ENCODE measurements at places on chromosomes 6 and 20.

DNA sequence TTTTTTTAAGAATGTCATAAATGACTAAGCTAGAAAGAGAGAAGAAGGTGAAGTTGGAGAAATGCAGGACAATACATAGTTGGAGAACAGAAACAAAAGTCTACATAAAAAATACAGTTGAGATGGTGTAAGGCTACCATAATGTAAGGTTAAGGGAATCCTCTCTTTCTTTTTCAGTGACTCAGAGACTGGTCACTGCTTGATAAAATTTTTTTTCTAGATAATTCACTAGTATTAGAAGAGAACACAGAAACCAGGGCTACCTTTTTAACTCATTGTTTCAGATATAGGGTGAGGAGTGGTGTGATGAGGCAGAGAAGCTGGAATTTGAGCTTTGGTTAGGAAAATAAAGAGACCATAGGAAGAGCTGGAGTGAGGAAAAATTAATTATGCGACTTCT is 18.2 kb upstream of the EDN1 start:
- no peak for DNase-seq

- no peak for DNase-seq
These were observed 6.7 kb upstream of the CDKN1A start for GRCh38 chr6:36671687-36672375.

DNA sequence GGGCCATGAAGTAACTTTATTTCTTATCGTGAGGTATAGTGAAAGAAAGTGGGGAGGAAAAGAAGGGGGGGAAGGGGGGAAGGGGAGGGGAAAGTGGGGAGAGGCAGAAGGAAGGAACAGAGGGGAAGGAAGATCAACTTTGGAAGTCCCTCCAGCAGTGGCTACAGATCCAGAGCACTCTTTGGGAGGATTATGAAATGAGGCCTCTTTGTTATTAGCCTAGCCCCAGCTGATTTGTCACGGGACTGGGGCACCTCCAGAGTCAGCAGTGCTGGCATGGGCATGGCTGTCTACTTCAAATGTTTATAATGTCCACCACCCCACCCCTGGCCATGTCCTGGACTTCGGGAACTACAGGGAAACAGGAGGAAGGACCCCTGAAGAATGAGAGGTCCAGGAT is 7.6 kb downstream of the MOCS1 start:
- DNase-seq: no peak

DNA sequence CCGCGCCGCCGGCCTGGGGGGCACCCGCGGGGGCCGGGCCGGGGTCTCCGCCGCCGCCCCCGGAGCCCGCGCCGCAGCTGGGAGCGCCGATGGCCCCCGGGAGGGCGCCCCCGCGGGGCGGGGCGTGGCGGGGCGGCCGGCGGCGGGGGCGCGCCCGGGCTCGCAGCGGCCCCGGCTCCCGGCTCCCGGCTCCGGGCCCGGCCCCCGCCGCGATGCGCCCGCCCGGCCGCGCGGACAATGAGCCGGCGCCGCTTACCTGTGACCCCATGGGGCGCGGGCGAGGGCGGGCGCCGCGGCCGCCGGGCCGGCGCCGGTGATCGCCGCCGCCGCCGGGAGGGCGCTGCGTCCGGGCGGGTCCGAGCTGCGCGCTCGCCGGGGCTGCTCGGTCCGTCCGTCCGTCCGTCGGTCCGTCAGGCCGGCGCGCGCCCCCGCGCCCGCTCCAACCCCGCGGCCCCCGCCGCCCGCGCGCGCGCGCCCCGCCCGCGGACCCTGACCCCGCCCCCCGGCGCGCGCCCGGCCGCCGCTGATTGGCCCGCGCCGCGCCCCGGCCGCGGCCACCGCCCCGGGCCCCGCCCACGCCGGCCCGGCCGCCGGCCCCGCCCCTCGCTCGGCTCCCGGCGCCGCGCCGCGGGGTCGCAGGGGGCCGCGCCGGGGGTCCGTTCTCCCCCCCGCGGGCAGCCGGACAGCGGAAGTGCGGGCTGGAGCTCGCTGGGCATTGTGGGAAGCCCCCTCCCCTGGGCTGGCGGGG is at the start of gene ZBTB46:
Gene ZBTB46 (minus strand): TSS at position 424 of the 748 bp plus-strand sequence. CDS start 40,507 bp downstream, outside the sequence.
- peak; percentile 25 for DNase-seq

DNA sequence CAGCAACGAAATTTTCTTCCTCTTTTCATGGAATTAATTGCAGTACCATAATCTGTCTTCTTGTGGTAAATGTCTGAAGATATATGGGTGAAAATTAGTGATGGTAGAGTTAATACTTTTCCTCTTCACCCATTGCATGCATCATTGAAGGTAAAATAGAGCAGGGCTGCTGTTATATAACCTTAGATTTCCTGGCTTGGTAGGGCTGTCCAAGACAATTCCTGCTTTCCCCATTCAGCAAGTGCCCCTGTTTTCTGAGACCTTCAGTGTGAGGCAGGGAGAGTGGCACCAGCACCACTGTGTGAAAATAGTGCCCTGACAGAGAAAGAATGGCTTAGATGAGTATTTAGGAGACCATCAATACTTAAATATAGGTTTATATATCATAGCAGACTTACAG is 202.0 kb downstream of the ZFAND3 start:
- DNase-seq: no peak

GRCh38 chr6:125658136-125658535 is 91.3 kb upstream of the HEY2 start:
- DNase-seq: no peak

DNA sequence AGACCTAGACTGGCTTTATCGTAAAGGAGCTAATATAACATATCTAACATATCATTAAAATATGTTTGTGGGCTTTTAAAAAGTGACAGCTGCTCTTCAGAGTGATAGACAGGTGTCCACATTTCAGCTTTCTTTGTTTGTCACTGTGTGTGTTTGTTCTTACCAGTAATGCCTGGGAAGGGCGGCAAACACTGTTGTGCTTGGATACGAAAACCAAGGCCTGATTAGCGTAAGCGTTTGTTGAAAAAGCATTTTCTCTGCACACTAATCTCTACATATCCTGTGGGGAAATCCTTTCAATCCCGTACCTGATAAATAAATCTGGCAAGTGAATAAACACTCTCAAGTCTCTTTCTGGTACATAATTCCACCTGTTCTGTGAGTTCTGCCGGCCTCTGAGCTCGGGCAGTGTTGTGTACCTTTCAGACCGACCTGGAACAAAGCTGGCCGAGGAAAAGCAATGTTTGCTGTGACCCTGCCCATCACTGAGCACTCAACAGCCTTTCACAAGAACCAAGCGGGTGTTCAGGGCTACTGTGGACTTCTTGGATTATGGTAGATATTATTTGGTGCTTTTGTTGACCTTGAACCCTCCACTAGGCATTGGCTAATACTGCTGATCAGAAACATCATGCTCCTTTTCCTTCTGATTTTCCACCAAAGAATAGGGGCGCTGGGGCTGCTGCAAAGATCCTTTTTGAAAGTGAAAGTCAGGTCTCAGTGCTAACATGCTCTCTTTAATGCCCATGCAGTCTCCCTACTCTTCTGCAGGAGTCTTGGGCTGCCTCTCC is 100.4 kb downstream of the CD83 start:
- DNase-seq: no peak

DNA sequence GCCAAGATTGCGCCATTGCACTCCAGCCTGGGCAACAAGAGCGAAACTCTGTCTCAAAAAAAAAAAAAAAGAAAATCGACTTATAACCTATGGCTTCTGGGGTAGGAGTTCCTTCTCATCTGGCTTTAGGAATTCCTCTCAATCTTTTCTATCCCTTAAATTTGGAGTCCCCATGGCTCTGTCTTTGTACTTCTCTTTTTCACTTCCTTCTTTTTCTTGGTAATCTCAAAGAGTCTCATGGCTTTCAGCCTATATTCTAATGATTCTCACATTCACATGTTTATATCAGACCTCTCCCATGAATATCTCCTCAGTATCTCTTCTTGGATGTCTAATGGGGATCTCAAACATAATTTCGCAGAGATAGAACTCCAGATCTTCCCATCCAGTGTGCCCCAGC is 42.8 kb upstream of the RALGAPA2 start:
- DNase-seq: no peak

DNA sequence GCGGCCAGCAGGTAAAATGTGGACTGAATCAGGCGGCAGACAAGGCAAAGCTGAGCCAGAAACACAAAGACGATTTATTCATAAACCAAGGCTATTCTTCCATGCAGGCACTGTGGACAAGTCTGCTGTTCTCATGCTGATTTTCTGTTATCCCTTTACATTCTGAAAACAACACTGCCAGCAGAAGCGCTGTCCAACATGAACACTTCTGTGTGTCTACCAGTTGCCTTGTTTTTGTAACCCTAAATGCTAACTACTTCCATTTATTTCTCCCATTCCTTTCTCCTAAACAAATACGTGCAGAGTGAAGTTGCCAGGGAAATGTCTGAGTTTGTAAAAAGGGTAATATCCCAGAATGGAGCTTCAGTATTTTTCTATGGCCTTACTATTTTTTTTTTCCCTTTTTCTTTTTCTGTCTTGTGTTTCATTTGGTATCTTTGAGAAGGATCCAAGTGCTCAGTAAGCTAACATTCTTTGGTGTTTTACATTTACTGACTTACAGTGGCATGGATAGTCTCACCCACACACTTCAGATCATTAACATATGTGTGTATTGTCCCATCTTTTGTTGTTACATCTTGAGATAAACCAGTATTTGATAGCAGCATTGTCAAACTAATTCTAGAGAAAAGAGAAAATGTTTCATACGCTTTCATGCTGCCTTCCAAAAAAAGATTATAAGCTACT is 1308.9 kb upstream of the MAP3K7 start:
- no peak for DNase-seq

DNA sequence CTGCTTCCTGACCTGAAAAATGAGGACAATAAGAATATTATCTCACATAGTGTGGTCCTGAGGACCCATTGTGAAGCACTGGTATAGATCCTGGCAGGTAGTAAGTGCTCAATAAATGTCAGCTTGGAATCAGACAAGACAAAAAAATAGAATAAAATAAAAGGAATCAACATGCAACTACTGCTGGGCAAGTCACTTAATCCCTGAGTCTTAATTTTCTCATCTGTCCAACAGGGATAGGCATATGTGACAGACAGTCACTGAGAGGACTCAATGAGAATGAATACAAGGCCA is 38.0 kb upstream of the PIM1 start:
- no peak for DNase-seq

DNA sequence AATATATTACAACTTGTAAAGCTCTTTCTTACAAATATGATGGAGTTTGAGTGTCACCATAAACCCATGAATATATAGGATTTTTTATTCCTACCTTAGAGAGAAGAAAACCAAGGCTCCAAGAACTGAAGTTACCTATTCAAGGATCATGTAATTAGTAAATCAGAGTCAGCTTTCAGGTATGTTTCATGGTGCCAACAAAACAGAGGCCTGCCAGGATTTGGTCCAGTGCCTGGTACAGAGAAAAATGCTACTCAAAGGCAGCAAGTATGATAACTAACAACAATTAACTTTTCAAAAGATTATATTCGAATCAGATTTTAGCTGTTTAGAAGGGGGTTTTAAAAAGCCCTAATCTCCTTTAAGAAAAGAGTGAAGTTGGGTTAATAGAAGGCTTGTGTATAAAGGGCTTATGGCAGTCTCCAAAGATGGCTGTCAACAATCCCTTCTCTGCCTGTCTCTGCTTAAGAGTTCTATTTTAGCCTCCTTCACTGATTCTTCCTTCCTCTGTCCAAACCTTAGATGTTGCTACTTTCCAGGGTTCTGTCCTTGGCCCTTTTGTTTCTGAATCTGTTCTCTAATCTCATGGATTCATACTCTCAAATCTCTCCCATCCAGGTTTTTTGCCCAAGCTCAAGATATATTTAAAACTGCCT is 7.8 kb downstream of the MAP3K7 start:
- DNase-seq: no peak

GRCh38 chr6:52554684-52555280 is 22.1 kb downstream of the TRAM2 start:
- DNase-seq: no peak

GRCh38 chr6:11473008-11473740 is 64.4 kb upstream of the TMEM170B start:
- no peak for DNase-seq

- DNase-seq: no peak
These were observed 229.5 kb upstream of the RNF24 start for GRCh38 chr20:4244700-4245485.

DNA sequence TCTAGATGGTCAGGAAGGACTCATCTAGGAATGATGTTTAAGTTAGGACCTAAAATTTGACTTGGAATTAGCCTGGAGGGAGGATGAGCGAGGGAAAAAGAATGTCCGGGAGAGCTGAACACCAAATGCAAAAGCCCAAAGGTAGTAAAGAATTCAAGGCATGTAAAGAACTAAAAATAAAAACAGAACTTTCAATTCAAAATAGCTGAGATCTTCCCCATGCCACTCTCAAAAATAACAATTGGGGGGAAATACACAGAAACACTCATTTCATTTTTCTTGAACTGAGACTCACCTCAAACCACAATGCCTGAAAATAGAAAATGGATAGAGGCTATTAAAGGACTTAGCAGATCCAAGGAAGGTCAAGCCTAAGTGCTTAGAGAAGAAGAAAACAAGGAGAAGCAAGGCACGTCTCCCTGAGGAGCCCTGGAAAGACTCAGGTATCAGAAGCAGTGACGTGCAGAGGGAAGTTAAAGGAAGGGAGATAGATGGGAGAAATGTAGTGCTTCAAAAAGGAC is 10.4 kb downstream of the PXT1 start:
- no peak for DNase-seq
